ENCODE measurements at places on chromosomes 5 and 9. TPM values are rescaled to one million over a fixed set of nuclear protein-coding genes. Genes with fewer than 3 reads are reported as not detected.

GRCh38 chr9:134291961-134292871, 34.0 kb upstream of the RXRA start:
- H3K27me3 ChIP-seq, result no peaks in the 10 kb centered on the region
- peaks cover 30% of the 10 kb centered on the region for H3K4me1 ChIP-seq
- H3K27ac ChIP-seq, result no peak overlapping the region
- H3K36me3 ChIP-seq, result no peaks in the 10 kb centered on the region
- no peak overlapping the region for H3K4me3 ChIP-seq

DNA sequence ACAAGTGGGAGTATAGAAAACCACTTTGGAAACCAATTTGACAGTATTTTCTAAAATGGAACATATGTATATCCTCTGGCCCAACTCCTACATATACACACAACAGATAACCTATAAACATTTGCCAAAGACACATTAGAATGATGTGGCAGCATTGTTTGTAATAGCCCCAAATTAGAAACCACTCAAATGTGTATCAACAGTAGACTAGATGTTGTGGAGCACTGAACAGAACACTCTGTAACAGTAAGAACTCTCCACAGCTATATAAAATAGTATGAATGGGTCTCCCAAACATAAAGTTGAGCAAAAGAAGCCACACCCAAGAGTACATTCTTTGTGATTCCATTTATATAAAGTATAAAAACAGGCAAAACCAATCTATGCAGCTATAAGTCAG, 6.1 kb downstream of the ZNF622 start:
- no peaks in the 10 kb centered on the region for H3K27me3 ChIP-seq
- peaks cover 11% of the 10 kb centered on the region for H3K4me1 ChIP-seq
- H3K36me3 ChIP-seq, result peaks cover 45% of the 10 kb centered on the region
- no peak for DNase-seq
- H3K4me3 ChIP-seq, result no peak overlapping the region

DNA sequence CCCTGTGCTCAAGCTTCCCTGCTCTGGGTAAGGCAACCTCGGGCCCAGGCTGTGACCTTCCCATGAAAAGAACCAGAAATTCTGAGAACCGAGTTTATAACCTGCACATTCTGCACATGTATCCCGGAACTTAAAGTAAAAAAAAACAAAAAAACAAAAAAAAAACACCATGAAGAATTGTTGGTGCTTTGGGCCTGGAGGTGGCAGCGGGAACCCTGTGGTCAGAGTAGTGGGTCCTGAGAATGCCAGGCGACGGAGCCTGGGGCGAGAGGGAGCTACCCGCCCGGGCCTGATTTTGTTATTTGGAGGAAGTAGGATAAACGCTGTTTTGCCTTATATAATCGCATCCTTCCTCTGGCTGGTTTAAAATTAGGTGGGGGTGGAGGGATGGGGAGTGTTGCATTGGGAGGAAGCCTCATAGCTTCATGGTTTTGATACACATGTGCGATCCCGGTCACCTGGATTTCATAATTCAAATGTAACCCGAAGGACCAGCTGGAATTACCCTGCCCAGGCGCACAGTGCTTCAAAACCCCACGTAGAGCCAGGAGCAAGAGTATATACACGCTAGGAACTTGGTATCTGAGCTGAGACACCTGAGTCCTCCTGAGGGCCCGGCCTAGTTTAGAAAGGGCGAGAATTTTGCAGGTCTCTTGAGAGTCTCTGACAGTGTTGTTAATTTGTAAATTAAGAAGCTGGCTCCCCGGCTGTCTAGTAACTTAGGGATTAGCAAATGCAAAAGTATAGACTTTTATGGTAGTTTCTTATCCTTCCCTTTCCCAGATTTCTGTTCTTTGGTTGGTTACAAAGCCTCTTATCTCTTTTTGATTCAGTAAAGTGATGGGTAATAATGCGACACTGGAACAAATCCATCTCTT, 2.8 kb downstream of the MSX2 start:
- H3K4me1 ChIP-seq, result no peaks in the 10 kb centered on the region
- no peak for DNase-seq
- H3K27ac ChIP-seq, result no peak overlapping the region
- no peak overlapping the region for H3K4me3 ChIP-seq
- H3K27me3 ChIP-seq, result peaks cover 92% of the 10 kb centered on the region

DNA sequence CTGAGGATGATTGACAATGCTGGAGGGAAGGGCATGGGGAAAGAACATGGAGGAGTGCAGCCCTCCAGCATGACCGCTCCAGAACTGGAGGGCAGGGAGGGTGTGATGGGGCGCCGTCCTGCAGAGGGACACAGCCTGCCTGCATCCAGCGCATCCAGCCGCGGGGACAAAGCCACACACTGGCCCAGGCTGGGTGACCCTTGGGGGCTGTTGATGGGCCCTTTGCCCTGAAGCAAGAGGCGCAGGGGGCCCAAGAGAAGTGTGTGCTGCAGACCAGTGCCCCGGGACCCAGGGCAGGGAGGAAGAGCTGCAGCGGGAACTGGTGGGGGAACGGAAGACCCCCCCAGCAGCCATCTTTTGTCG, 169.8 kb upstream of the PPP1R26 start:
- DNase-seq, result no peak
- no peaks in the 10 kb centered on the region for H3K27me3 ChIP-seq
- no peak overlapping the region for H3K4me3 ChIP-seq

- H3K27ac ChIP-seq, result no peak overlapping the region
- H3K4me3 ChIP-seq, result no peak overlapping the region
- H3K4me1 ChIP-seq, result no peaks in the 10 kb centered on the region
Measured at GRCh38 chr5:56525113-56525512, 290.2 kb upstream of the MAP3K1 start.

- no peaks in the 10 kb centered on the region for H3K36me3 ChIP-seq
- DNase-seq, result no peak
- no peaks in the 10 kb centered on the region for H3K27me3 ChIP-seq
- no peaks in the 10 kb centered on the region for H3K4me1 ChIP-seq
- H3K4me3 ChIP-seq, result no peak overlapping the region
Measured at GRCh38 chr5:178469011-178469974, 120.9 kb downstream of the COL23A1 start.

The NRARP gene
- total RNA-seq, result 3.1 TPM

The TPD52L3 gene
- total RNA-seq, result not detected

The SLCO4C1 gene
- 1.0 TPM for total RNA-seq

The AGXT2 gene
- total RNA-seq, result not detected

The ANKRD18B gene
- total RNA-seq, result 1.0 TPM

The IFNA13 gene
- not detected for total RNA-seq

Data from thymus (tissue), 14 donors.